Brain microvascular endothelial cell (primary cell): ENCODE measurements at places on chromosomes 5 and 9.
A peak's percentile ranks its signal among the peaks of the same experiment; 100 is the strongest.

GRCh38 chr5:16866273-16866672 is 69.8 kb downstream of the MYO10 start:
- no peak for DNase-seq

GRCh38 chr5:97149709-97150108 is 7.3 kb upstream of the LIX1 start:
- DNase-seq, result no peak

DNA sequence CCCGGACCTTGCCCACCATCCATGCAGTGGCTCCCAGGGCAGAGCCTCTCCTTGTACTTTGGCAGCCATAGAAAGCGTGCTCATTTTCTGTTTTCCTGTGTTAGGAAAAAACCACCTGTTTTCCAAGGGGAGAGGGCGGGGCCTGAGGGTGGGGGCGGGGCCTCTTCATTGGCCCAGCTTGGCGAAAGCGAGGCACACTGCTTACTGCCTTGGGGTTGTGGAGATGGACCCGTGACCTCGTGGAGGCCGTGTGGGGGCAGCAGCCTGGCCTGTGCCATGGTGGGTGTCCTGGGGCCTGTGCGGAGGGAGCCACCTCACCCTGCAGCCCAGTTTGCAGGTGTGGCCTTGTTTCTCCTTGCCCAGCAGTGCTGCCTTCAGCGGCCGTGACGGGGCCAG is 4.4 kb upstream of the TOR4A start:
- no peak for DNase-seq

DNA sequence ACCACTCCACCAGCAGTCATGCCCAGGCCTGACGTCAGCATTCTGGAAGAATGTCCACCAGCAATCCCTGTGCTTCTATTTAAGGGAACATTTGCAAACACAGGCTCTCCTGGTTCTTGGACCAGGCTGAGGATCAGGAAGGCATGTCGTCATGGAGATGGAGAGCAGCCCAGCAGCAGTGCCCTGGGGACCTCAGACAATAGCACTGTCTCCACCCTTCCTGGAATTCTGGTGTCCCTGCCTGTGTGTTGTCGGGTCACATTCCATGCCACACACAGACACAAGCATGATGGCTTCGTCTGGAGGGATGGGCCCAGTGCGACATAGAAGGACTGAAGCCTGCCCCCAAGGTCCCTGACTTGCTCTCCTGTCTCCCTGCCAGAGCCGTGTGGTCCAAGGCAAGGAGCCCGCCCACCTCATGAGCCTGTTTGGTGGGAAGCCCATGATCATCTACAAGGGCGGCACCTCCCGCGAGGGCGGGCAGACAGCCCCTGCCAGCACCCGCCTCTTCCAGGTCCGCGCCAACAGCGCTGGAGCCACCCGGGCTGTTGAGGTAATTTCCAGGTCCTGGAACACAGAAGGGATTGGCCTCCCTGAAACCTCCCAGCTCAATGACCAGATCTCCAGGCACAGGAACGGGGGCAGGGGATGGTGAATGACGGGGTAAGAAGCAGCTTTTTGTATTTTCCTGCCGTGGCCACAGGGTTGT is 43.8 kb downstream of the STOM start:
- DNase-seq, result peak; percentile 31

DNA sequence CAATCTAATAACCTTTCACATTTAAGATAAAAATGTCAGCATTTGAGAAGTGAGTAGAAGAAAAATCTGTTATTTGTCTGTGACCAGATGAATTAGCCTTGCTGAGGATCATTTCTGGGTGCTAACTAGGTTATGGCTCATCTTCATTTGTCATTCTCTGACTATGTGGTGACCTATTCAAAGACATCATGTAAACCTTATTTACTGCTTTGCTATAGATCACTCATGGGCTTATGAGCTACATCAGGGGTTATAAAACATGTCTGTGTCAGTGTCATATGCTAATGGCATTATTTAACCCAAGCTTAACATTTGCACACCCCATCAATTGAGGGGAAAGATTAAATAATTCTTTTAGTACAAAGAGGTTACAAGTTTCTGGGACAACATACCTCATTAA is 555.5 kb upstream of the CYLC2 start:
- DNase-seq, result no peak

- no peak for DNase-seq
These were observed 44.1 kb upstream of the KCNN2 start for GRCh38 chr5:114317751-114318150.

DNA sequence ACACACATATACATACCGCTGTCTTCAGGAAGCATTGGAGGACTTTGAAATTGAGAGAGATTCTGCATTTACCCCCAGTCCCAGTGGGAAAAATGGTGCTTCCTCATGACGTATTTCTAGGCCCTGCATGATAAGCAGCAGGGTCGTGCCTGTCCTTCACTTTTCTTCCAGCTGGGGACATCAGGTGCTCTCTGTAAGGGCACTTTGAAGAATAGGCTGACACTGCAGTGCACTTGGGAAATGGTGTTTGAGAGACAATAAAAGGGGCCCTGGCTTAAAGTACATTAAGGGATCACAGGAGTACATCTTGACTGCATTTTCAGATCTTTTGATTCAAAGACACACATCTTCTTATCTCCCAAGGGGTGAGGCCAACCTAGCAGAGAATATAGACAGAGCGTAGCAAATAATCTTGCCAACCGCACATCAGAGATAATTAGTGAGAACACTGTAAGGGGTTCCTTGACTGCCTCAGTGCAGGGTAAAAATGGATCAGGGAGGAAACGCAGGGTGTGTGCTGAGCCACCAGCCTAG is 437.9 kb downstream of the CSNK1G3 start:
- DNase-seq, result no peak

- peak; percentile 6 for DNase-seq
These were observed 155.9 kb upstream of the PHYKPL start for GRCh38 chr5:178388386-178389025.

- no peak for DNase-seq
These were observed 2.4 kb downstream of the FGFR4 start for GRCh38 chr5:177089127-177089526.

GRCh38 chr5:135454946-135455345 is 2.8 kb upstream of the TIFAB start:
- DNase-seq, result no peak

DNA sequence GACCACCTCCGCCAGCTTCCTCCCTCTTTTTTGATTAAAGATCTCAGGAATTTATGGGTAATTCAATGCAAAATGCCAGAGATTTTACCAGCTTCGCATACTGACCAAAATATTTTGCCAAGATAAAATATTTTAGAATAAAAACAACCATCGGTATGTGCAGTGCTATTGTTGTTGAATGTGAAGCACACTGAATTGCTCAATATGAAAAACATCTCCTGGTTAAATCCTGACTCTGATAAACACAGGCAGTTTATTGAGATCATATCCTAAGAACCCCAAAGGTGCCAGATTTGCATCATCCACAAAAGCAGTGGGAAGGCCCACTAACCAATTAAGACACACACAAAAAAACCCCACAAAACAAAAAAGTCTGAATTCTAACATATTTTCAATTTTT is 202.4 kb downstream of the GLIS3 start:
- DNase-seq, result no peak

- DNase-seq, result no peak
These were observed 242.2 kb downstream of the SMARCA2 start for GRCh38 chr9:2257248-2257929.

DNA sequence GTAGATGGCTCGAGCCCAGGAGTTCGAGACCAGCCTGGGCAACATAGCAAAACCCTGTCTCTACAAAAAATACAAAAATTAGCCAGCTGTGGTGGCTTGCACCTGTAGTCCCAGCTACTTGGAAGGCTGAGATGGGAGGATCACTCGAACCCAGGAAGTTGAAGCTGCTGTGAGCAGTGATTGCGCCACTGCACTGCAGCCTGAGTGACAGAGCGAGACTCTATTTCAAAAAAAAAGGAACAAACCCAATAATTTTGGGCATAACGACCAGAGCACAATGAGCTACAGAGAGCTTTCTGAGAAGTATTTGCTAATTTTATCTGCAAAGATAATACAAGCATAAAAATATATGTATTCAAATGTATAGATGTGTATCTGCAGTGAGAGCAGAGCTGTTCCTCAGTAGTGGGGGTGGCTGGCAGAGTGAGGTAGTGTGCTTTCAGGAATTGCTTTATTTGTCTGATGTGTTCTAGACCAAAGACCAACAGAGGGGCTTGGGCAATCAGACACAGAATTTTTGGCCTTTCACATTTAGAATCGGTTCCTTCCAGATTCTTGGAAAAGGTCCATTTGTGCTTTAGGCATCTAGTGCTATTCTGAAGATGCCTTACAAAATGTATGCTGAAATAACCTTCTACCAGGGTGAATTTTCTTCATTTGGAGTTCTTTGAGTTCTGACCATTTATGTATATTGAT is 5.2 kb downstream of the DOCK8 start:
- no peak for DNase-seq

- DNase-seq, result peak; percentile 77
These were observed 112.8 kb downstream of the ARHGAP26 start for GRCh38 chr5:142883025-142883424.

- DNase-seq, result no peak
These were observed 46.8 kb upstream of the FCN1 start for GRCh38 chr9:134964271-134965055.

DNA sequence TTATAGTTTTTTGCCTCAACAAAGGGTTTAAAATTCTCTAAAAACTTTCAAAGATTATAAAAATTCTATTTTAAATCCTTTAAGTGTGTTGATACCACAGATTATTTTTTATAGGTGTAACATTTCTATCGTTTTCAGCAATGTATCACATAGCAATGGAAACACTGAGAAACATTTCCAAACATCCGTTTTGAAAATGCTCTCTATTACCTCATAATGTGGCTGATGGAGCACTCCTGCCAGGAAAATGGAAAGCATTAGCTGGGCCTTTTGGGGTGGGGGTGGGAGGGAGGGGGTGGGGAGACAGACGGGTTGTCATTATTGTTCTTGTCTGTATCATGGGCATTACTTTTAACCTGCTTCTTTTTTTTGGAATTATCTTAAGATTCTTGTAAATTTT is 516.5 kb downstream of the ACTL7B start:
- DNase-seq, result no peak

DNA sequence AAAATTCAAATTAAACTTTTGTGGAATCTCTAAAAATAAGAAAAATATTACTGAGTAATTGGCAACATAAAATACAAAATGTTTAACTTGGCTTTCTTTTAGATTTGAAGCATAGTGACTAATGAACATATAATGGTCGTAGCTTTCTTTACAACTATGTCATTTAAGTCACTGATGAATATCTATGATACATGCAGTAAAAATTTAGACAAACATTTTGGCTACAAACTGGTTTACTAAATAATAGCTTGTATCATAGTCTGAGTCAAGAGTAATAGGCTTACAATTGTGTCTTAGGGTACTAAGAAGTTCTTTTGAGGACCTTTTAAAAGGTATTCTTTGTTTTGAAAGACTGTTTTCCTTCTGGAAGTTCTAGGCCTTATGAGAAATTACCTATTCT is 2.0 kb upstream of the APC start:
- no peak for DNase-seq

DNA sequence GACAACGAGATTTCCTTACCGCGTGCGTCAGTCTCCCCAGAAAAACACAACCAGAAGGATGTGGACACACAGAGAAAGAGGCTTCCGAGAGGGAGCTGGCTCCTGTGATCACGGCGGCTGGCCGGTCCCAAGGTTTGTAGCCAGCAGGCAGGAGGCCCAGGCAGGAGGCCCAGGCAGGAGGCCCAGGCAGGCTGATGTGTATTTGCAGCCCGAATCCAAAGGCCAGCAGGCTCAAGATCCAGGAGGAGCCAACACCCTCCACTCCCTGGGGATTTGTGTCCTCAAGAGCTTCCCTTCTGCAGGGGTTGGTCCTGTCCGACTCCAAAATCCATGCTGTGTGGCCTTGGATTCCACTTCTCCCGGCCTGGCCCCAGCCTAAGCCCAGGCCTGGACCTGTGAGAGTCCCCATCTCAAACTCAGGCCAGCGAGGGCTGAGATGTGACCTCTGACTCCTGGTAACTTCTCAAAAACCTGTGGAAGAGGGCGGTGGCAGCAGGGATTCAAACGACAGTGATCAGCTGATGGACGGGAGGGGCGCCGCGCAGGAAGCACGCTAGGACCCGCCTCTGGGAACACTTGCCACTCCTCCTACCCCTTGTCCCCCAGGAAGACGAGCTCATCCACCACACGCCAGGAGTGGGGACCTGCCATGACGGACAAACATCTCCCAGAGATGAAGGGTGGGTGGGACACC is 75.0 kb upstream of the PPP1R26 start:
- no peak for DNase-seq

DNA sequence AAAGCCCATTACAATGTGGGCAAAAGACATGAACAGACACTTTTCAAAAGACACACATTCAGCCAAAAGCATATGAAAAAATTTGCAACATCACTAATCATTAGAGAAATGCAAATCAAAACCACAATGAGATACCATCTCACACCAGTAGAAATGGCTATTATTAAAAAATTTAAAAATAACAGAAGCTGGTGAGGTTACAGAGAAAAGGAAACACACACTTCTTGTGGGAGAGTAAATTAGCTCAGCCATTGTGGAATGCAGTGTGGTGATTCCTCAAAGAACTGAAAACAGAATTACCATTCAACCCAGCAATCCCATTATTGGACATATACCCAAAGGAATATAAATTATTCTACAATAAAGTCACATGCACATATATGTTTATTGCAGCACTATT is 585.2 kb upstream of the TUSC1 start:
- no peak for DNase-seq

GRCh38 chr5:90473396-90474234 is 956 bp downstream of the MBLAC2 start:
- DNase-seq, result peak; percentile 28

- DNase-seq, result peak; percentile 81
These were observed 25.0 kb upstream of the HMCN2 start for GRCh38 chr9:130240410-130241197.

DNA sequence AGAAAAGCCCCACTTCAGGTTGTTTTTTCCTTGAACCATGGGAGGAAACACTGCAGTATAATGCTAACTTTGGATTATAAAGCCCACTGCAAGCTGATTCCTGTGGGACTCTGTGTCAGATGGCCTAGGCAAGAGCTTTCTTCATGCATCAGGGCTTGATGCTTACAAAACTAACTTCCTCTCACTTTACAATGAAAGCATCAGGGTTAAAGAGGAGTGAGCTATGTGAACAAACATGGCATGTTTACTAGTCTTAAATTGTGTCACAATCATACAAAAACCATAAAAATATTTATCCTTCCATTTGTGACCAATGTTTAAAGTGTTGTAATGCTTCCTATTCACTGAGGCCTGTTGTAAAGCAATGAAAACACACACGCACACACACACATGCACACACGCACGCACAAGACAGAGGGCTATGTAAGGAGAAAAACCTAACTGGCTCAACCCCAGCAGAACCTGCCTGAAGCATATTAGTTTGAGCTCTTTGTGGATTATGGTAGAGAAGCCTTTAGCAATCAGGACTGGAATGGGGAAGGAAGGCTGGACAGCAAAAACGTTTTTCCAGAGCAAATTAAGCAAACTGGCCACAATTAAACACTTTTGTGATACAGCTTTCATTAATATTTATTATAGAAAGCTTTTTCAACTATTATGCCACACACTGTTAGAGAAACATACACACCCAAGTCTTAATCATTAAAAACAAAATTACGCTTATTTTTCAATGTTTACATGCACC is 122.2 kb downstream of the AUH start:
- DNase-seq, result no peak
